ENCODE measurements at places on chromosomes 5 and 9. TPM values are rescaled to one million over a fixed set of nuclear protein-coding genes. Genes with fewer than 3 reads are reported as not detected.
A peak's percentile ranks its signal among the peaks of the same experiment; 100 is the strongest.

- DNase-seq: peak; percentile 1
These were observed 46.0 kb downstream of the AHRR start for GRCh38 chr5:367358-368130.

GRCh38 chr5:39891376-39891775, 466.6 kb upstream of the DAB2 start:
- no peak for DNase-seq

DNA sequence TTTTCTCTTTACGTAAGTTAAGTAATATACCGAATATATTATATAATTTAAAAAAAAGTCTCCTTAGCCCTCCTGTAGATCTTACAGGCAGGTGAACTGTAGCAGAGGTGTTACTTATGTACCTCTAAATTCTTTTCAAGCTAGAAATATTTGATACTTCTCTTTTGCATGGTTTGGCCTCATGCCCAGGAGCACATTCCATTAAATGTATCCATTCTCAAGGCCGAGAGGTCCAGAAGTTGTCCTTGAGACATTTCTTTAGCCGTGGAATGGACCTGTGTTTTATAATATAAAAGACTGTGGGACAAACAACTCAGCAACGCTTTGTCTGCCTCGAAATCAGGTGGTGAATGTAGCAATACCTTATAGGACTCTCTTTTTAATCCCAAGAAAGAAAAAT, 184.5 kb downstream of the TRIO start:
- DNase-seq: no peak

The CEL gene
- total RNA-seq: 2.4 TPM

GRCh38 chr5:1235379-1235778, 10.2 kb downstream of the SLC6A18 start:
- DNase-seq: no peak

Data from tibial nerve (tissue), 4 donors.